Activated CD4-positive, alpha-beta T cell treated with anti-CD3 and anti-CD28 coated beads, Interleukin-2, Interleukin-6, amounts not matched to agents 100 ng/mL and 50 ng/mL, durations not matched to agents 16 hours and 8 hours (primary cell): ENCODE measurements at places on chromosomes 13 and 19.

- DNase-seq = peak; percentile 48
These were observed at the start of gene TSHZ3 for GRCh38 chr19:31349160-31349881. Gene TSHZ3, minus strand, starts transcription at chr19:31349436. Its CDS starts 217 bp downstream, at chr19:31349219.

DNA sequence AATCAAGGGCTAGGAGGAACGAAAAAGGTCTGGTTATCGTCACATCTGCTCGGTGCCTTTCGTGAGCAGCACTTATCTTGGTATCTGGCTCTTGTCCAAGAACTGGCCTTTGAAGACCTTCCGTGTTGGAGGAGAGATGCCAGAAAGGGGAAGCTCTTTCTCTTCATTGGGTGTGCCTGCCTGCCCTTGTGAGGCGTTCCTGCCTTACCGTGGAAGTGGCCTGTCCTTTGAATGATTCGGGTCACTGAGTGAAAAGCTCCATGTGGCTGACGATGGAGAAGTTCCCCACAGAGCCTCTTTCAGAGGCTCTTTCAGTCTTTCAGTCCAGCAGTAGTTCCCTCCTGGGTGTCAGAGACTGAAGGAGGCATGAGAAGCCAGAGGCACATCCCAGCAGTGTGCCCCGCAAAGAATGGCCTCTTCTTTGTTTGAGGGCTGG, 121.5 kb upstream of the SLC10A2 start:
- DNase-seq = no peak

- peak; percentile 86 for DNase-seq
These were observed 62.6 kb downstream of the KDM4B start for GRCh38 chr19:5031231-5032100.

DNA sequence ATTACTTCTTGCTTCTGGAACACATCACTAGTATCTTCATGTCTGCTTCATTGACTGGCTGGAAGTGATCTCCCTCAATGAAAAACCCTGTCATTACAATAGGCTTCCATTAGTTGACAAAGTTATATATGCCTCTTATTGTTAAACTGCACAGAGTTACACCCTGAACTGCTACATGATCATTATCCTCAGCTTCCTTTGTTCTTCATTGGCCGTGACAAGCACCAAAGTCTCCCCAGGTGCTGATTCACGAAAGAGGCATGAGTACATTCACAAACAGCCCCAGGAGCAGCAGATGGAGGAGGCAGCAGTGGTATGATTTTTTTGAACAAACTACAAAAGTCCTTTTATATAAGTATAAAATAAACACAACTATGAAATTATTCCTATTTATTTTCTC, 51.4 kb downstream of the VWA8 start:
- DNase-seq = no peak

DNA sequence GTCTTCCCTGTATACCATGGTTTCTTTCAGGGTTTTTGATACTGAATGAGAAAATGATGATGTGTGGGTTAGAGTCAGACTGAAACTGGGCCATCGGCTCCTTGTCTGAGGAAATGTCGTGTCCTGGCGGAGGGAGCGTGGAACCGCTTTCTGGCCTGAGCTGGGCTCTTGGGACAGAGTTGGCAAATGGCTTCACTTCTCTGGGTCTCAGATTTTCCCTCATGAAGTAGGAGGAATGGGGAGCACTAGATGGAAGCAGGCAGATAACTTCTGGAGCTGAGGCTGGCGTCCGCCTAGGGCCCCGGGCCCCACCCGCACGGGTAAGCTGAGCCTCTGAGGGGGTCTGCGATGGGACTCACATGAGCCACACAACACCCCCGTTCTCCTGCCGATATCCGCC, 133.3 kb upstream of the WASF3 start:
- no peak for DNase-seq

DNA sequence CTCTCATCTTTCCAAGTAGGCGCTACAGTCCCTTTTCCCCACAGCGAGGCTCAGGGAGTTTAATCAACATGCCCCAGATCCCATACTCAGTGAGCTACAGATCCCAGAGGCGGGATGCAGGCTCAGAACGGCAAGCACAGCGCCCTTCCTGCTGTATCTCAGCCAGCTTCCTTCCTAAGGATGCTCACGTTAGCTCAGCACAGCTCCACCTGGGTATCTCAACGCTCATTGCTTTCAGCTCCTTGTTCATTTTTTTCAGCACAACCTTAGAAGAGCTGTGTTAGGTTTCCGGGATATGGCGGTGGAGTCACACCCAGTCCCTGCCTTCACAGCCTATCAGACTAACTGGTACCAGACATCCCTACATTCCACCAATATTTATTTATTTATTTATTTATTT, 3.1 kb upstream of the MEGF8 start:
- DNase-seq = no peak

GRCh38 chr13:26246154-26246553, 7.8 kb upstream of the CDK8 start:
- no peak for DNase-seq

GRCh38 chr19:42075364-42075615, 676 bp upstream of the ZNF574 start:
- DNase-seq = no peak

DNA sequence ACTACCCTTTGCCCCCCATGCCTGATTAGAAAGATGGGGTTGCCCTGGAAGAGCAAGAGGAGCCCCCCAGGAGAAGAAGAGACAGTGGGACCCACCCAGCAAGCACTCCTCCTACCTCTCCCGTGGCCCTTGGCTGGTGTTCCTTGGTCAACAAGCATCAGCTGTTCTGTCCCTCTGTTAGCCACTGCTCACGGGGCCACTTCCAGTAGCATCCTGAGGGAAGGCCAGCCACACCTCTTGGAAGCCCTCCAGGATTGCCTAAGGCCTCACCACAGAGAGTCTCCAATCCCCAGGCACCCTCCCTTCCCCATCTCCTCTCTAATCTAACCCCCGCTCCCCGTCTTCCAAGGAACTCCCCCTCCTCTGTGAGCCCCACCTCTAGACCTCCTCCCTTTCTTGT, 15.1 kb upstream of the DPP9 start:
- no peak for DNase-seq

- no peak for DNase-seq
These were observed 618.4 kb upstream of the SLITRK5 start for GRCh38 chr13:87052731-87053130.
